ENCODE measurements at places on chromosomes 4 and X.
A peak's percentile ranks its signal among the peaks of the same experiment; 100 is the strongest.

DNA sequence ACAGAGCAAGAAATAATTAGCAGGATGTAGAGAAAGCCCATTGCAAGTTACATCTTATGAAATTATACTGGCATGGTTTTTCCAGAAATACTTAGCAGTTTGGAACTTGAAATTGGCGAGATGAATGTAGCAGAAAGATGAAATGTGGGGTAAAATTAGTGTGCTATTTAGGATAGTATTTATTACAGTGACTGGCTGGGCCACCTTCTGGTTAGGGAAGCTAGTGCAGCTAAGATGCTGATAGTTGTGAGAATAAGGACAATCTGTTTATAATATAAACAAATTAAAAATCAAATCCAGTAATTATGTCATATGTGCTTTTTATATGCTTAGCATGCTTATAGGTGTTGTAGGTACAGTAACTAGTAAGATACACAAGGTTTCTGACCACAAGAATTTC, 74.8 kb downstream of the IL15 start:
- ATAC-seq = peak; percentile 67

- peak; percentile 94 for ATAC-seq
Measured at GRCh38 chr4:15361529-15361928, 66.3 kb upstream of the C1QTNF7 start.

- ATAC-seq = no peak
Measured at GRCh38 chr4:163665521-163666331, 171.2 kb downstream of the TMA16 start.

GRCh38 chr4:95676190-95676589, 127.4 kb upstream of the UNC5C start:
- ATAC-seq = no peak

DNA sequence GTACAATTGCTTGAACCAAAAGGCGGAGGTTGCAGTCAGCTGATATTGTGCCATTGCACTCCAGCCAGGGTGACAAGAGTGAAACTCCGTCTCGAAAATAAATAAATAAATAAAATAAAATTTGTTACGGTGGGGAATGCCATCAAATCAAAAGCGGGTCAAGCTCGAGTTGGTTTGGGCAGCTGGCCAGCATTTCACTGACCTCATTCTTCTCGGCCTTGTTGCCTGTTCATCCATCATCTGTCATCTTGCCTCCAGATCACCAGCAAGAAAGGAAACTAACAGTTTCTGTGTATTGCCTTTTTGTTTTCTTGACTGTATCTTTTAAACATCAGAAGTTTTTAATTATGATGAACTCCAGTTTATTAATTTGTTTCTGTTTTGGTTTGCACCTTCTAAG, 31.5 kb upstream of the KLHL2 start:
- no peak for ATAC-seq

DNA sequence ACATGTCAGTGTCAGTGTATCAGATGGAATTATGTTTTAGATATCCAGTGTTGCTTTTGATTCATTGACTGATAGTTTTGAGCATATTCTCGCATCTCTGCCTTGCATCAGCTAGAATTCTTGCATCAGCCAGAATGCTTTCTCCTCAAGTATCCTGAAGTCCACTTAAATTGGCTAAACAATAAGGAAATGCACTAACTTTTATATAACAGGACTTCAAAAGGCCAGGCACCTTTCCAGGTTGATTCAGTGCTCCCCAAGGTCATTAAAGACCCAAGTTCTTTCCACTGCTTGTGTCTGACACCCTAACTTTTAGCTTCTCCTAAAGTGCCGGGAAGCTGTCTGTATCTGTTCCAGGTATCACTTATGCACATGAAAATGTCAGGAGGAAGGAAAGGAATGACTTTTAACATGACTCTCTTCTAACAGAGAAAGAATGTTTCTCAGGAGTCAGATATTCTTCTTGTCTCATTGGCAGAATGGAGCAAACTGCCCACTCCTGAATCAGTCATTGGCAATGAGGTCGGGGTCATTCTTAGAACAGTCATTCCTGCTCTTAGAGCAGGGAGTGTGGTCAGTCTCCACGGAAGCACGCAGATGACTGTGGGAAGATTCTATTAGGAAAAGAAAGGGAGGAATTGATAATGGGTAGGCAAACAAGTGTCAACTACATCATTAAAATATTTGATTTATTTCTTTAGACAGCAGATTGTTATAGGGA, 92.9 kb upstream of the TLL1 start:
- ATAC-seq = no peak

GRCh38 chr4:4696530-4696929, 154.7 kb upstream of the STX18 start:
- no peak for ATAC-seq

DNA sequence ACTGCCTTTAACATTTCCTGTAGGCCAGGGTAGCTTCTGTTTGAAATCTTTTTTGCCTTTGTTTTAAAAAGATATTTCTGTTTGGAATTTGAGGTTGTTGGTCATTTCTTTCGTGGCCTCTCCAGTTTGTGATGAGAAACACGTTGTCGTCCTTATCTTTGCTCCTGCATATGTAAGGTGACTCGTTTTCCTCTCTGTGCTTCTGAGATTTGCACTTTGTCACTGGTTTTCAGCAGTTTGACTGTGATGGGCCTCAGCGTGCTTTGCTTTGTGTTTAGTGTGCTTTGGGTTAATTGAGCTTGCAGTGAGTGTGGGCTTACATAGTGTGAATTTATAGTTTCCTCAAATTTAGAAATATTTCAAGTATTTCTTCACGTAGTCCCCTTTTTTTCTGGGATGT, 81.5 kb downstream of the FAM193A start:
- no peak for ATAC-seq

DNA sequence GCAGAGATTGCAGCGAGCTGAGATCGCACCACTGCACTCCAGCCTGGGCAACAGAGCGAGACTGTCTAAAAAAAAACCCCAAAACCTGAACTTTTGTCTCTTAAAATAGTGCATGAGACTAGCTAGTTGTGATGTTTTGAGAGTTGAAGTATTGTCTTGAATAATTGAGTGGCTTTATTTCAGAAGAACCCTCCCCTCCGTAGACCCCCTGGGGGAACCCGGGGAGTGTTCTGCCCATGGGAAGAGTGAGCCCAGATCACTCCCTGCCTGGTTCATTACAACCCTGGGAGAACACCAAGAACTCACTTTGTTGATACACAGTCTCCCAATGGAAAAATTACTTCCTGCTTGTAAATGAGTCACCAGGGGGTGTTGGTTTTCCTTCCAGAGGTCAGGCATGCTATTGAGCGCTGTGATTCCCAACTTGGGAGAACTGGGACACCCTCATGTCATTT, 65.3 kb upstream of the SHISA3 start:
- no peak for ATAC-seq

DNA sequence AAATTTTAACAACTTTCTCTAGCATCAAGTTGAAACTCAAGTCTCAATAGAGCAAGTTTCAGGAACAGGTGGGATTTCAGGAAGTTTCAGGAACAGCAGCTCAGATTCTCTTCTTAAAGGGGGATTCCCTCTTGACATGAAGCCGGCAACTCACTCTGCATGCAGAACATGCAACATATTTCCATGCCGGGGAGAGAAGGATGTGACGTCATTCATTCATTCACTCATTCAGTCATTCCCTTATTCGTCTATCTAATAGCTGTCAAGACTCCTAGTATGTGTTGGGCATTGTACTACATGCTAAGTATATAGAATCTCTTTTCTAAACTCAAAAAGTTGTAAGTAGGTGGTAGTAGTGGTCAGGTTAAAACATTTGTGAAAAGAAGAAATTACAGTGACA, 4.8 kb upstream of the FAM9A start:
- ATAC-seq = no peak

DNA sequence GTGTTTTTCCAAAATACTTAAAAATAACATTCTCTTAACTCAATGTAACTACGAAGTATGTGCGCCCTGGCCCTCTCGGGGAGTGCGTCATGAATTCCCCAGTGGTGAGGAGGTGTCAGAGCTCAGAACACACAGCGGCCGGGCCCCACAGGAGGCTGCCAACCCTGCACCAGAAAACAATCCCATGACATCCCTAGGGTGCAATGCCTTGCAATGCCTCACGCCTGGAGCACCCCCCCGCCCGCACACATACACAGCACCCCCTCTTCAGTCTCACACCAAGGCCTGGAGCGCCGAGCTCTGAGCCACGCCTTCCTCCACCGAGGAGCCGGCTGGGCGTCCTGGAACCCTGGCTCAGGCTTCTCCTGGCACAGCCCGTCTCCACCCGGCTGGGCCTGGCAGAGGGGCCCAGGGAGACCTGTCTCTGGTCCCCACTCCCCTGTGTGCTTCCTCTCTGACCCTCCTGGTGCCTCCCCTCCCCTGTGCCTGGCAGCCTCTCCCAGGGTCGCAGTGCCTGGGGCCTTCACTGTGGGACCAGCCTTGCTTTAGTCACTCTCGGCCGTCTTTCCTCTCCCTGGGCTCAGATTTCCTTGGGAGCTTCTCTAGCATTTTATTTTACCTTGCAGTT, 108.2 kb upstream of the ADRA2C start:
- ATAC-seq = no peak

DNA sequence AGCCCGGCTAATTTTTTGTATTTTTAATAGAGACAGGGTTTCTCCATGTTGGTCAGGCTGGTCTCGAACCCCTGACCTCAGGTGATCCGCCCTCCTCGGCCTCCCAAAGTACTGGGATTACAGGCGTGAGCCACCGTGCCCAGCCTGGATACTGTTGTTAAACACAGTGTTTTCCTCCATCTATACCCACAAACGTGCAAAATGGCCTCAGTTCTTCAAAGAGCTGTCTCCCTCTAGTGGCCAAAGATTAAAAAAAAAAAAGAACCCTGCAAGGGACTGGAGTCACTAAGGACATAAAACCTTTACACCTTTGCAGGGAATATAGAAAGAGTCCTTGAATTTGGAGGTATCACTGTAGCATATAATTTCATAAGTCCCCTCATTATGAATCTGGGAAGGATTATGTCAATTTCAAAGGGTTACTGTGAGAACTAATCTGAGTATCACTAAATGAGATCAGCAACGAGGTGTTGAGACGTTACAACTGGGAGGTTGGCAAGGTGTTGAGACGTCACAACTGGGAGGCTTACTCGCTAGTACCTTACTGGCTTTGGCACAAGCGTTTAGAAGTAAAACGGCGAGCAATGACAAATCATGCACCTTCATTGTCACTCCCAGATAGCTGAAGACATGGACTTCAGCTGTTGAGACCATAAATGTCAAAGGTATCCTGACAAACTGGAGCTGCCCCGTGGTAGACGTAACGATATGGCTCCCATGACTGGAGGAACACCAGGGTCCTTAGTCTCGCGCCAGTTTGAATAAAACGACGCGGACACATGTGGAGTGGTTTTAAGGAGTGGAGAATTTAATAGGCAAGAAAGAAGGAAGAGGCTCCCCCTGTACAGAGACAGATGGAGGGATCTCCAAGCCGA, 33.4 kb upstream of the ENPP6 start:
- peak; percentile 89 for ATAC-seq

GRCh38 chrX:118261151-118261550, 84.8 kb upstream of the WDR44 start:
- ATAC-seq = no peak

GRCh38 chr4:118221227-118221800, 131.5 kb downstream of the PRSS12 start:
- peak; percentile 70 for ATAC-seq

DNA sequence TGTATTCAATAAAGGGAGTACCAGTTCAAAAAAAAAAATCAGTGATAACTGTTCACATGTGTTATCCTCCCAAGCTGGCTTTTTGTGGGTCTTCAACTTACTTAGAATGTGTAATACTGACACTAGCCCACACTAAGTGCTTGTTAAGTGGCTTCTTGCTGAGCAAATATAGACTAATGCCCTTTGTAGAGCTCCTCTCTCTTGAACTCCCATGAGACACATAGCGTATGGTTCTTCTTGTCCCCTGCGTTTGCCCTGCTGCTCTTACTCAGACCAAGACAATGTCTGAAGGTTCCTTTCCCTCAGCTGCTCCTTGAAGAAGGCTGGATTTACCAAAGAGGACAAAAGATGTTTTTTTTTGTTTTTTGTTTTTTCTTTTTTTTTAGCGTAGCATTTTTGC, 110.9 kb downstream of the FRAS1 start:
- no peak for ATAC-seq

DNA sequence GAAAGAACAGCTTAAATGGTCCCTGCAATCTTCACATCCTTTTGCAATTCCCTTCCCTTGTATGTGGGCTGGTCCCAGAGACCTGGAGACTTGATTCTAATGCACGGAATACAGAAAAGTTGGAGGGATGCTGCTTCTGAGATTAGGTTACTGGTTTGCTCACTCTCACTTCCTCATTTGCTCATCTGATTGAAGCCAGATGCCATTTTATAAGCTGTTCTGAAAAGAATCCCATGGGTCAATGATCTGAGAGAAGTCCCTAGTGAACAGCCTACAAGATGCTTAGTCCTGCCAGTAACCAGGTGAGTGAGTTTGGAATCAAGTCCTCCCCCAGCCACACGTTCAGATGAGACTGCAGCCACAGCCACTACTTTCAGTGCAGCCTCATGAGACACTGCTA, 35.9 kb downstream of the MAGEA1 start:
- ATAC-seq = no peak

DNA sequence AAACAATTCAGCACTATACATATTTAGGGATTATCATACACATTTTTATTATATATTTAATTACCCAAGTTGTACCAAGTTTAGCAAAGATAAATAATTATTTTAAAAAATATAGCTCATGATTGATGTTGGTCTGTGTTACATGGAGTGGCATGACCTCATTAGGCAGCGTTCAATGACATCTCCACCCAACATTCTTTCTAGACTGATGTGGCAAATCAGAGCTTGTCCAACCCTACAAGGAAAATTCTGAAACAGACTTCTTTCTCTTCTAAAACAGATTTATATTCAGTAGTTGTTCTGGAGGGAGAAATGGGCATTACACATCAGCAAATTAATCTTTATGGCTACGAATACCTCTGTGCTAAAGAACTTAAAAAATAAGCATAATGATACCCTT, 189.7 kb downstream of the PDGFC start:
- 0 out of 3 replicates have a peak, but pooled peaks have one; percentile 11 for ATAC-seq

All from SK-N-SH treated with all-trans-retinoic acid at 6 μM for 48 hours (cell line).